Sigmoid colon (tissue), 7 donors: ENCODE measurements at places on chromosomes 16 and 17. TPM values are rescaled to one million over a fixed set of nuclear protein-coding genes. Genes with fewer than 3 reads are reported as not detected.

DNA sequence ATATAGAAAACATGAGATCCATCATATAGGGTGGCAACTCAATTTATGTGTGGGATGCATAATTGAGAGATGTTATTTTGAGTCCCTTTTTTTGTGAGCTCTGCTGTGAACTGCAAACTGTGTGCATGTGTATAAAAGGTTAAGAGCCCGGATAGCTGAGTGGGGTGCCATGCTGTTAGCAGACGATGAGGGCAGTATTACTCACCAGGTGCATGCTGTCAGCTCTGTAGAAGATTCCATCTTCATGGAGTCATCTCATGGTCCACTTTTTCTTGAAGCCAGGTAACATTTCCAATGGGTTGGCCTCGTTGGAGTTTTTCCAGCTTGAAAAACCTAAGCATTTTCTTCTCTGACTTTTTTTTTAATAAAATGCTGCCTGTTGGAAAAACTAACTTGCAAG is 43.0 kb upstream of the RHBDL3 start:
- DNase-seq, result no peak
- H3K4me1 ChIP-seq, result no peaks in the 10 kb centered on the region
- no peak overlapping the region for H3K4me3 ChIP-seq
- H3K27me3 ChIP-seq, result no peaks in the 10 kb centered on the region
- H3K27ac ChIP-seq, result no peak overlapping the region

DNA sequence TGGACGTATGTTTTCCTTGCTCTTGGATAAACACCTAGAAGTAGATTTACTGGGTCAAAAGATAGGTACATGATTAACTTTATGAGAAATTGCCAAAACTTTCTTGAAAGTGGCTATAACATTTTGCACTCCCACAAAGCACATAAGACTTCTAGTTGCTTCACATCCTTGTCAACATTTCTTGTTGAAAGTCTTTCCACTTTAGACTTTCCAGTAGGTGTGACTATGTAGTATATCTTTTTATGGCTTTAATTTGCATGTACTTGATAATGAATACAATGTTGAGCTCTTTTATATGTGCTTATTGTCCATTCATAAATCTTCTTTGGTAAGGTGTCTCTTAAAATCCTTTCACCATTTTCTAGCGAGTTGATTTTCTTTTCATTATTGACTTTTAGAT is 241.2 kb upstream of the RPL38 start:
- H3K36me3 ChIP-seq, result no peaks in the 10 kb centered on the region
- no peaks in the 10 kb centered on the region for H3K4me1 ChIP-seq
- DNase-seq, result no peak

SPN gene
- polyA plus RNA-seq, result 13.3 TPM

GRCh38 chr16:66326991-66327513 is 39.4 kb upstream of the CDH5 start:
- peaks cover 8% of the 10 kb centered on the region for H3K4me1 ChIP-seq
- H3K36me3 ChIP-seq, result no peaks in the 10 kb centered on the region
- no peaks in the 10 kb centered on the region for H3K27me3 ChIP-seq
- DNase-seq, result no peak

GRCh38 chr17:73735245-73735644 is 91.0 kb upstream of the SDK2 start:
- no peaks in the 10 kb centered on the region for H3K4me1 ChIP-seq
- no peak overlapping the region for H3K27ac ChIP-seq
- no peak for DNase-seq
- H3K27me3 ChIP-seq, result peaks cover 25% of the 10 kb centered on the region

GRCh38 chr16:1105888-1106620 is 10.0 kb upstream of the C1QTNF8 start:
- peaks cover 26% of the 10 kb centered on the region for H3K27me3 ChIP-seq
- H3K27ac ChIP-seq, result no peak overlapping the region
- H3K4me3 ChIP-seq, result no peak overlapping the region
- H3K36me3 ChIP-seq, result no peaks in the 10 kb centered on the region
